ENCODE measurements at places on chromosomes 12 and 14.

DNA sequence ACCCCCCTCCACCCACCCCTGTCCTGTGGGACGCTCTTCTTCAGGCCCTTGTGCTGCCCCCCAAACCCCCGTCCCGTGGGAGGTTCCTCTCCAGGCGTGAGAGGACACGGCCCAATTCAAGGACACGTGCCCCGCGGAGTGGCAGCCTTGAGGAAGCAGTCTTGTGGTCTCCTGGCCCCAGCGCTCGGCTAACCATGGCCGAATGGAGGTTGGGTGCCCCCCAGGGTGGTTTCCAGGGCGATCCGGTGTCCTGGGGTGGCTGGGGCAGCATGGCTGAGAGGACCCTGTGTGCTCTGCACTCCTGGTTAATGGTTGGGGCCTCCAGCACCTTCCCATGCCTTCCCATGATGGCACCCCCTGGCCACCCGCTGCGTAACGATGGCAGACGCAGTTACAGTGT, 53.6 kb downstream of the LRCOL1 start:
- no peak for DNase-seq

DNA sequence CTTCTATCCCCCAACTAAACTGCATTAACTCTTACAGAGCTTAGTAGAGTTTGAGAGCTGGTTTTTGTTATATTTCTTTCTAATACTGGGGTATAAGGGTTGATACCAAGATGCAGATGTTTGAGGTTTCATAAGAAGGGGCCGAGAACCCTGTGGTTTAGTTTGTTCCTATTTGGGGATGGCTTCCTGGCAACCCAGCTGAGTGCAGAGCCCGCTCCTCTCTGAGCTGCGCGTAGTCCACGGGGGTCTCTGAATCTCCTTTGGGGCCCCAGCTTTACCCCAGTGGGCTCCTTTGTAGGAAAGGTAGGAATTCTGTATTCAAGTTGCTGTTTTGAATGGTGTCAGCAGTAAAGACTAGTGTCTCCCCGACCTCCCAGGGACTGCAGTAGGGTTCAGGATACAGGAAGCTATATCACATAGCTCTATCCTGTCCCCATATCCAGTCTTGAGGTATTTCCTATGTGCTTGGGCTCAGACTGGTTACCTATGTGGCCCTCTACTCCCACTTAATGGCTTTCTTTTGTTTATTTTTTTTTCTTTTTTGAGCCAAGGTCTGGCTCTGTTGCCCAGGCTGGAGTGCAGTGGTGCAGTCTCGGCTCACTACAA, 25.4 kb downstream of the PLXNC1 start:
- no peak for DNase-seq

- DNase-seq: peak; percentile 52
Measured at GRCh38 chr14:41606532-41607303, at the start of gene LRFN5. Gene LRFN5 (plus strand): TSS chr14:41606876.

DNA sequence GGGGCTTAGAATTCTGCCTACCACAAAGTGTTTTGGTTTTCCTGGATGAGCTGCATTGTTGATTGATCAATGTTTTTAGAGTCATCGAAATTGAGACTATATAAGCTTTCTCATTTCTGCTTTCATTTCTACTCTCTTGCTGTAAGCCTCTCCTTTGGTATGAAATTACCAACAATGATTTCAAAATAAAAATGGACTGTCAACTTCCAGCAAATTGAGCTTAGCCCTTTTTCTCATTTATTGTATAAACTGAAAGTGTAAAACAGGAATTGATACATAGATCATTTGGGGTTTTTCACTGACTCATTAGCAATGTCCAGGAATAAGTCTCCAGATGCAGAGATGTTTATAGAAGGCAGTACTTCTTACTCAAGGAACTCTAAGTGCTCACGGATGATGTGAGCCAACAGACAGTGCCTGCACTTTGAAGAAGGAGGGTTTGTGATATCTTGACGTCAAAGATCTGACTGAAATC, 20.0 kb upstream of the PCNX1 start:
- no peak for DNase-seq

DNA sequence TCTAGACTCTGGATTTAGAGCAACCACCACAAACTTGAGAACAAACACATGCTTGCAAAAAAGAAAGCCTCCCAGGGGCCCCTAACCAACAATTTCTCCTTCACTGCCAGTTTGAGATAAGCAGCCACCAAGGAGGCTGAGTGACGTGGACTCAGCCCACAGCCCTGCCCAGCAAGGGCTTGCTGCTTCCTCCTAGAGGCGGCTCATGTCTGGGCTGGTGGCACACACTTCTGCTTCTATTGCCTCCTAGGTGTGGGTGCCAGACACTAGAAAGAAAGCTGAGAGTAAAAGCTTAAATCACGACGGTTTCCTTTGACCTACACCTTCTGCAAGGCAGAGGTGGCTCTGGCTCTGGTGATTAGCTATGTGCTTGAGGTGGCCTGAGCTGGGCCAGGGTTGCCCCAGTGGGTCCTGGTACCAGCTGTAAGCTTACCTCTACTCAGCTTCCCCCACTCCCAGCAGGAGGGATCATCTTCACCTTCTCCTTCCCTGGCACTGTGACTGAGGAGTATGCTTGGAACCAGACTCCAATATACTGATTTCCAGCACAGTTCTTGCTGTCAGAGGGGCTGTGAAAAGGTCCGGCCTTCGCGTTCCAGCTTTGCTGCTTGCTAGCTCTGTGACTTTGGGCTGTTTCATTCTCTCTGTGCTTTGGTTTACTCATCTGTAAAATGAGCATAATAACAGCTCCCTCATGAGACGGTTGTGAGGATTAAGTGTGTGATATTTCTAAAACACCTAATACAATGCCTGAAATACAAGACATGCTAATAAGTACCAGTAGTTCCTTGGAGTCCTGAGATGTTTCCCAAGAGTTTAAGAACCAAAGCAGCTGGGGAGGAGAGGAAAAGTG, 89.7 kb upstream of the PARP11 start:
- no peak for DNase-seq

GRCh38 chr14:20503898-20504297, 1.4 kb upstream of the RNASE10 start:
- no peak for DNase-seq

DNA sequence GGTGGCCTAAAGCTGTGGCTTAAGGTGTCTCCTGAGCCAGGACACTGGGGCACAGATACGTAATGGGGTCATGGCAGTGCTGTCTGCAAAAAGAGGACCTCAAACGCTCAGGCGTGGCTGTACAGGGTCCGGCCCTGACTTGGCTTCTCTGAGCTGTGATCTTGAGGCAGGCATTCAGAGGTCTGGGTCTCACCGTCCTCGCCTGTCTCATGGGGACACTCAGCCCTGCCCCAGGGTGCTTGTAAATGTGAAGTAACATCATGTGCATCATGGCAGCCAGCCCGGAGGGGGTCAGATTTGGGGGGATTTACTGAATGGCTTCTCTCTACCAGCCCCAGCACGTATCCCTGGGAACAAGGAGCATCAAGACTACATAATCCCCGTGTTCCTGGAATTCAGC, 28.8 kb downstream of the DIO3 start:
- DNase-seq: no peak

- no peak for DNase-seq
Measured at GRCh38 chr14:90421632-90422020, 24.8 kb downstream of the CALM1 start.

- DNase-seq: no peak
Measured at GRCh38 chr14:104537613-104537988, 42.0 kb upstream of the C14orf180 start.

GRCh38 chr12:121392325-121392716, 7.6 kb upstream of the RNF34 start:
- DNase-seq: no peak

GRCh38 chr14:96239711-96240141, 16.3 kb upstream of the BDKRB1 start:
- DNase-seq: no peak

- DNase-seq: no peak
Measured at GRCh38 chr14:89564286-89564957, 147.4 kb upstream of the FOXN3 start.

DNA sequence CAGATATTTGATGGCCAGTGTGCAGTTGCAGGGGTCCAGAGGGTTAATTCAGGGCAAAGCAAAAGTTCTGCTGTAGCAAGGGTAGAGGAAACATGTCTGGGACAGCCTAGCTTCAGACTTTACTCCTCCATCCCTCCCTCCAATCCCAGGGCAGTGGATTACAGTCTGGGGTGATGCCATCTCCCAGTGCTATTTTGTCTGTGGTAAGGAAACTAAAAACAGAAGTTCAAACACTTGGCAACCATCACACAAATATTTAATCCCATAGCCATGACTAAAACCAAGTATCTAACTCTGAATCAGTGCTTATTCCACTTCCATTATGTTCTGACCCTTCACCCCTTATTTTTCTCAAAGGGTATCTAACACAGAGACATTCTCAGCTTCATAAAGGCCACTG, 61.8 kb downstream of the PIK3C2G start:
- DNase-seq: no peak

DNA sequence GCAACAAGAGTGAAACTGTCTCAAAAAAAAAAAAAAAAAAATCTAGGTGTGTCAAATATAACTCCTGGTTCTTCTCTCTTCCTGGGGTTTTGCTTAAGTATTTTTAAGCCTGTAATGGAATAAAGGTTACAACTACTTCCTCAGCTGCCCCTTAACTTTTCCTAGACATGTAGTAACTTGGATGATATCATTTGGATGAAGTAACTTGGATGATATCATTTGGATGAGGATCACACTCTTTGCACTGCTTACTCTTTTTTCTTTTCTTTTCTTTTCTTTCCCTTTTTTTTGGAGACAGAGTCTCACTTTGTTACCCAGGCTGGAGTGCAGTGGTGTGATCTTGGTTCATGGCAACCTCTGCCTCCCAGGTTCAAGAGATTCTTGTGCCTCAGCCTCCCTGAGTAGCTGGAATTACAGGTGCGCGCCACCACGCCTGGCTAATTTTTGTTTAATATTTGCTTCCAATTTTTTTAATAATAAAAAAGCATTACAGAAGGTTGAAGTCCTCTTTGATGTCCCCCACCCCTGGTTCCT, 775 bp upstream of the FAM186A start:
- DNase-seq: no peak

GRCh38 chr14:28785096-28785952, 18.7 kb downstream of the FOXG1 start:
- DNase-seq: peak; percentile 38

GRCh38 chr14:51776102-51776894, 84.1 kb upstream of the GNG2 start:
- no peak for DNase-seq

GRCh38 chr12:85329913-85330312, 49.9 kb downstream of the ALX1 start:
- no peak for DNase-seq

GRCh38 chr12:51827925-51828818, 20.3 kb downstream of the FIGNL2 start:
- no peak for DNase-seq

GRCh38 chr14:104130974-104131651, 7.3 kb upstream of the KIF26A start:
- peak; percentile 39 for DNase-seq

GRCh38 chr12:6574576-6575295, 6.6 kb upstream of the NOP2 start:
- DNase-seq: no peak

DNA sequence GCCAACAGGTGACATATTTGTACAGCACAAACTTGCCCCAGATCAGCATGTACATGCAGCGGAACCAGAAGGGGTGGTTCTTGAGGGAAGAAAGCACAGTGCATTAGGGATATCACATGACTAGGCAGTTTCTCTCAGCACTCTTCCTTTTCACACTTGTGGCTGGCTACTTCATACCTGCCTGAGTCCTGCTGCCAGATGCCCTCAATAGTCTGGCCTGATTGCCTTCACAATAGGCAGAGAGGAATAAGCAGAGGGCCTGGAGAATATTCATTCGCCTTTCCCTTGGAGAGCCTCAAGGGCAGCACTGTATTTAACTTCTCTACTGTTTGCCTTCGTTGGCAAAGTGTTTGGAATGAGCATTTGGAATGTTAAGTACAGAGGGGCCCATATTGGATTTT, 7.9 kb downstream of the EMG1 start:
- no peak for DNase-seq

DNA sequence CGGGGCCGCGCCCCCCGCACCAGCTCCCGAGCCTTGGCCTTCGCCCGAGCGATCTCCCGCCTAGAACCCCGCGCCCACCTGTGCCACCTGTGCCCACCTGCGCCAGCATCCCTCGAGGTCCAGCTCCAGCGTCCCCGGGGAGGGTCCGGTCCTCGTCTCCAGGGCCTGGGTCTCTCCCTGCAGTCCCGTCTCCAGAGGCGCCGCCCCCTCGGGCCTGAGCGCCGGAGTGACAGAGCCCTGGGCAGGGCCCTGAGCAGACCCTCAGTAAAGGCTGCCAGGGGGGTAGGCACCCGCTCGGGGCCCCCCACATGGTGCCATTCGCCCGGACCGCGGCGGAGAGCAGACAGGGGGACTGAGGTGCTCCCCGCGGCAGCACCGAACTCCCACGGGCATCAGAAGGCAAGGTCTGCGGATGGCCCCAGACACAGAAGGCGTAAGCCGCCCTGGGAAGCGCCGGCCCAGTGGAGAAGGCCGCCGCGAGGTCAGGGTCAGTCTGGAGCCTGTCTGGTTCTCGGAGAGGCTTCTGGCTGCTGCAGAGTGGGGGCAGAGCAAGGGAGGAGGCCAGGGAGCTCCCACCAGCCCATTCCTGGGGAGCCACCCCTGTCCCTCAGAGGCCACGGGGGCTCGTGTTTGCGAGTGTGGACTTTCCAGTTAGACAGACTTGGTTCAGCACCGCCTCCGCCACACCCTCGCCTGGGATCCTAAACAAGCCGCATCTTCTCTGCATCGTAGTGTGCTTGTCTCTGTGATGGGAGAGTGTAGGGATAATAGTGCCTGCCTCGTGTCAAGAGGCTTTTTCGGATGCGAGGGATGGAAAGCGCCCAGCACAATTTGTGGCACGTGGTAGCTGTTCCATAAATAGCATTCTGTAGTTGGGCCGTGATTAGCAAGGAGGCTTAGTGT, 1.1 kb upstream of the PPP1R13B start:
- no peak for DNase-seq

DNA sequence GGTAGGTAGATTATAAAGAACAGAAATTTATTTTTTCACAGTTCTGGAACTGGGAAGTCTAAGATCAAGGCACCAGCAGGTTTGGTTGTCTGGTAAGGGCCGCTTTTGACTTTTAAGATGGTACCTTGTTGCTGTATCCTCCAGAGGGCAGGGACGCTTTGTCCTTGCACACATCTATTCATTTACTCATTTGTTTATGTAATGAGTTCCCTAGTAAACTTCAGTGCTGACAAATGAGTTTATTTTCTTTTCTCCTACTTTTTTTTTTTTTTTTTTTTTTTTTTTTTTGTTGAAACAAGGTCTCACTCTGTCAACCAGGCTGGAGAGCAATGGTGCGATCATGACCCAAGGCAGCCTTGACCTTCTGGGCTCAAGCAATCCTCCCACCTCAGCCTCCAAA, 195.7 kb downstream of the FBXL14 start:
- DNase-seq: no peak

GRCh38 chr14:72545411-72546311, 348.2 kb downstream of the DPF3 start:
- no peak for DNase-seq

GRCh38 chr12:98352218-98352811, 163.1 kb upstream of the TMPO start:
- DNase-seq: no peak

- no peak for DNase-seq
Measured at GRCh38 chr14:44107156-44107555, 399.9 kb downstream of the FSCB start.
